ENCODE measurements at places on chromosomes 1 and 21.

- no peak for DNase-seq
Measured at GRCh38 chr1:43038232-43038935, 79.7 kb upstream of the SLC2A1 start.

DNA sequence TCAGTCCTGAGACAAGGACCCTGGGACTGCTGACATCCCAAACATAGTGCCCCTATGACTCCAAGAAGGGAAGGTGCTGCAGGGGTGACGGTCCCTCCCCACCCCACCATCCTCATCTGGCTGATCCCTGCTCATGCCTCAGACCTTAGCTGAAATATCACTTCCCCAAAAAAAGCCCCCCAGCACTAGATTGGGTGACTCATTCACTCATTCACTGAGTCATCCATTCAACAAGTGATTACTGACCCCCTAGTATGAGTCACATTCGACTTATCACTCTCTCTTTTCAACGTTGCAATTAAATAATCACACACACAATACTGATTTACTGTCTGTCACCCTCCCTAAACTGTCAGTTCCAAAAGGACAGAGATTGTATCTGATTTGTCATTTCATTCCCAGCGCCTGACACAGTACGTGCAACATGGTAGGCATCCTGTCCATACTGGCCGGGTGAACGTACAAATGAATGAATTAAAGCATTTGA, 48.6 kb downstream of the HIVEP3 start:
- no peak for DNase-seq

DNA sequence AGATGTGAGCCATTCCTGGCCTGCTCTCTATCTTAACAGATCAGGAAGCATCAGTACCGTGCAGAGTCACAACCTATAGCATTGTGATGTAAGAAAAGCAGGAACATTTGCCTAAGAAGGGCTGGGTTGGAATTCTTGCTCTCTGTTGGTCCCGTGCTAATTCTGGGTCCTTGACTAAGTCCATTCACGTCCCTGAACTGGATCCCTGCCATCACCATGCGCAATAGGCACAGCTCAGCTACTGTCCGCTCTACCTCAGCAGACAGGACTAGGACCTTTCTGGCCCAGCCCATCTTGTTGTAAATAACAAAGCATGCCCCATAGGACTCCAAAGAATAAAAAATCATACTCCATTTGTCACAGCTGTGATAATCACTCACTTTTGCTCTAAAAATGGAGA, 175.0 kb downstream of the RGS7 start:
- DNase-seq, result no peak

DNA sequence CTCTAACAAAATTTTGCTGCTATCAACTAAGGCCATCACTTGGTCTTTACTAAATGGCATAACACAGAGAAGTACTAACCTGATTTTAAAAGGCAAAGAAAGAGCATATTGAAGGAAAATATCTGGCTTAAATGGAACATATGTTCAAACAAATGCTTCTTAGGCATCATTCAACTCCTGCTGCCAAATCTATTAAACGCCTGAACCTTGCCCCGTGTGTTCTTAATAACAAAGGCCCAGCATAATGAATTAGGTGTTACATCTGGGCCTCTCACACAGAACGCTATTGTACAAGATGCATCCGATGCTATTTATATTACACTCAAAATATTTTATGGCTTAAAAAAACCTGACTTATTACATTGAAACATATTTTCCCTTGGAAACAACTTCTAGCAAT, 48.4 kb downstream of the B3GALNT2 start:
- no peak for DNase-seq

DNA sequence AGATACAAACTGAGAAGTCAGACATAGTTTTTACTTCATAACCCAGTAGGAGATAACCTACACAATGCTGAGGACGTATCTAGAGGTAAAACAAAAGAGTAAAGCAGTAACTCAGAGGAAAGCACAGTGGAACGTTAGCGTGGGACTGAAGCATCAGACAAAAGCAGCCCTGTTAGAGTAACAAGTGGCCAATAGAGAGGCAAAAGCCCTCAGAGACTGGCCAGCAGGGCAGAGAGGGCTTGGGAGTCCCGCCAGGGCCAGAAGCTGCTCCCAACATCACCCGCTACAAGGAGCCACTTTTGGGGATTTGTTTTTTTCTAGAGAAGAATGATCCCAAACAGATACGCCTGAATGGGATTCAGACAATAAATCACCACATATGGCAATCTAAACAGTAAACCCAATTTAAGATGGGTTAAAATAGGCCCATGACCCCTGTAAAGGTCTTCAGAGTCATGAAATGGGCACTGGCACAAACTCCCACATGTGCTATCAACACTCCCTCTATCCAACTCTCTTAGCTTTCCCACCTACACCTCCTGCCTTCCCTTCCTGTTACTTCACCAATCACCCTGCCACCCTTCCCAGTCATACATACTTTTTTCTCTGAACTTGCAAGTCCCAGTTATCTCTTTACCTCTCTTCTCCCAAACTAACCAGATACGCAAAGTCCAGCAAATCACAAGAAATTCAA, 17.2 kb downstream of the TADA1 start:
- DNase-seq, result no peak

GRCh38 chr1:178010674-178011464, 41.0 kb upstream of the SEC16B start:
- DNase-seq, result no peak

All from activated CD4-positive, alpha-beta T cell treated with anti-CD3 and anti-CD28 coated beads for 24 hours (primary cell).